ENCODE measurements at places on chromosomes 12 and 14. TPM values are rescaled to one million over a fixed set of nuclear protein-coding genes. Genes with fewer than 3 reads are reported as not detected.
A peak's percentile ranks its signal among the peaks of the same experiment; 100 is the strongest.

- DNase-seq = no peak
These were observed 150.9 kb upstream of the IGF1 start for GRCh38 chr12:102631274-102631673.

The NKX2-8 gene
- not detected for total RNA-seq

GRCh38 chr14:75165586-75166391 lies 10.6 kb downstream of the TMED10 start:
- DNase-seq = no peak

The MYO1H gene
- total RNA-seq = not detected

- no peak for DNase-seq
These were observed 12.5 kb downstream of the CKB start for GRCh38 chr14:103509864-103510723.

GRCh38 chr12:68792952-68793351 lies 15.0 kb upstream of the MDM2 start:
- no peak for DNase-seq

DNA sequence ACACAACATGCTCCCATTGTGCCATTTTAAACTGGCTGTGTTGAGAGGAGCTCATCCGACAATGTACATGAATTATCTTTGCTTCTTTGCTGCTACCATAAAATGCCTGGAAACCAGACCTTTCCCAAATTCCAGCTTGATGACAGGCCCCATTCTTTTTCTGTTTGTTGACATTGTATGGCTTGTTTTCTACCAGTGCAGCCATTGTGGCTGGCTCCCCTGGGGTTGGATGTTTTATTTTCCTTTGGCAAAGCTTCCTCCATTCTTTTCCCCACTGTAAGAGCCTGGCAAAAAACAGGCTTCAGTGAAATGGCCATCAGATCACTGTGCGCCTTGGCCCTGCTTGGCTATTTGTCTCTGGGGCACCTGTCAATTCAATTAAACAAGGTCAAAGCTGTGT lies 532.5 kb downstream of the VRK1 start:
- DNase-seq = no peak

DNA sequence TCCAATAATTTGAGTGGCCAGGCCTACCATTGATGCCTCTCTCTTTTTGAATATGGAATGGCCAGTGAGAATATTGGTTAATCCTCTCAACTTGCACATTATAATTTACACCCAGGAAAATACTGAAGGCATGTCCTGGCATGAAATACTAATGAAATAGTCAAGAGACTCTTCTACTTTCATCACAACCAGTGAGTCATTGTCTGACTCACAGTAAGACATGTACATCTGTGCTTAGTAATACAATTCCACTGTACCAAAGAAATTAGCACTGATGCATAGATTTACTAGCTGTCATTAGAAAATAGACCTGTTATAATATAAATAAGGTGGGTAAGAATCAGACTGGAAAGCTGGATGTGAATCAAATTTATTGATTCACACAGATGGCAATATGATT lies 31.6 kb downstream of the KCNC2 start:
- DNase-seq = no peak

GRCh38 chr12:94889445-94890210 lies 113.9 kb downstream of the NDUFA12 start:
- DNase-seq = no peak

- no peak for DNase-seq
These were observed 18.6 kb downstream of the APOBEC1 start for GRCh38 chr12:7647071-7647470.

- no peak for DNase-seq
These were observed 188.8 kb downstream of the EPS8 start for GRCh38 chr12:15600223-15600935.

DNA sequence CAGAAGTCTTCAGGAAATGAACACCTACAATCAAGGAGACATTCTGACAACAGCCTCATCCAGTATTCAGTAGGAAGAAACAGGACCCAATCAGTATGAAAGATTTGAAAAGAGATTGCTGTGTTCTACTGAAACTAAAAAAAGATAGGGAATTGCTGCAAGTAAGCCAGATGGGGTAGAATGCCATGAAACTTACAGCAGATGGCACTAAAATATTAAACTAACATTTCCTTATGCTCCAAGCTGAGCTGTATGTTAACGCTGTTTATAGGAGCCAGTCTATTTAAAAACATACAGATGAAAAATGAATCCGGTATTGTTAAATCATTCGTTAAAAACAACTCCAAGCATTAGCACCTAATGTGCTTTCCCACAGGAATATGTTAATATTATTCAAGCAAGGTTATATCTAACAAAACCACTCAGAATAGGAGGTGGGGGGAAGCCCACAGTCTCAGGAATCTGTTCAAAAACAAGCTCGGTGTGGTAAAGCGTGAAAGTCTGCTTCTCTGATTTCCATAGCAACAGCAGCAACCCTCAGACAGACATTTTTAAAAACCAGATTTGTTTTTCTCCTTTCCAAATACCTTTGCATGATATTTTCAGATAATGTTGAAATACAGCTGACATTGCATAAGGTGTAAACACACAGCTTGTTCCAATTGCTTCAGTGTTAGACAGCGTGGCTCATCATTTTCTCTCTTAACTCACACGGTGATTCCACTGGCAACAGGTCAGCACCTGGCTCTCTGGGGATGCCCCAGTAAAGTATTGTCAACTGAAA lies 131.4 kb upstream of the CCDC175 start:
- no peak for DNase-seq

DNA sequence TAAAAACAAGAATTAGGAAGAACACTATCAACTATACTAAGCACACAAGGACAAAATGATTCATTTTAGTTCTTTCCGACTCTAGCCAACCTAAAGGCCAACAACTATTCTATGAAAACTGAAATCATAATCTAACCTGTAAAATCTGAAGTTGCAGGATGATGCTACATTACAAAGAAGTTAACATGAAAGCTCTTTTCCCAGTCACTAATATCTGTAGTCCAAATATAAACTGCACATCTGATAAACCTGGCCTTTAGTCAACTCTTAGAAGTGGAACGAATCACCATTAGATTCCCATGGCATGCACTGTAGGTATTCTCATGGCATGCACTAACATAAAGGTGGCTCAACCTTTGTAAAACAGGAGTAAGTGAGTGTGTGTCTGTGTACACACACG lies 41.7 kb downstream of the BLTP3B start:
- no peak for DNase-seq

GRCh38 chr14:34628681-34629135 lies 1.2 kb downstream of the SNX6 start:
- DNase-seq = no peak

- no peak for DNase-seq
These were observed 182.9 kb upstream of the GRIN2B start for GRCh38 chr12:14164266-14164665.

- peak; percentile 87 for DNase-seq
These were observed 83.5 kb downstream of the SAMD4A start for GRCh38 chr14:54650331-54650958.

The GAS2L3 gene
- total RNA-seq = 5.8 TPM

DNA sequence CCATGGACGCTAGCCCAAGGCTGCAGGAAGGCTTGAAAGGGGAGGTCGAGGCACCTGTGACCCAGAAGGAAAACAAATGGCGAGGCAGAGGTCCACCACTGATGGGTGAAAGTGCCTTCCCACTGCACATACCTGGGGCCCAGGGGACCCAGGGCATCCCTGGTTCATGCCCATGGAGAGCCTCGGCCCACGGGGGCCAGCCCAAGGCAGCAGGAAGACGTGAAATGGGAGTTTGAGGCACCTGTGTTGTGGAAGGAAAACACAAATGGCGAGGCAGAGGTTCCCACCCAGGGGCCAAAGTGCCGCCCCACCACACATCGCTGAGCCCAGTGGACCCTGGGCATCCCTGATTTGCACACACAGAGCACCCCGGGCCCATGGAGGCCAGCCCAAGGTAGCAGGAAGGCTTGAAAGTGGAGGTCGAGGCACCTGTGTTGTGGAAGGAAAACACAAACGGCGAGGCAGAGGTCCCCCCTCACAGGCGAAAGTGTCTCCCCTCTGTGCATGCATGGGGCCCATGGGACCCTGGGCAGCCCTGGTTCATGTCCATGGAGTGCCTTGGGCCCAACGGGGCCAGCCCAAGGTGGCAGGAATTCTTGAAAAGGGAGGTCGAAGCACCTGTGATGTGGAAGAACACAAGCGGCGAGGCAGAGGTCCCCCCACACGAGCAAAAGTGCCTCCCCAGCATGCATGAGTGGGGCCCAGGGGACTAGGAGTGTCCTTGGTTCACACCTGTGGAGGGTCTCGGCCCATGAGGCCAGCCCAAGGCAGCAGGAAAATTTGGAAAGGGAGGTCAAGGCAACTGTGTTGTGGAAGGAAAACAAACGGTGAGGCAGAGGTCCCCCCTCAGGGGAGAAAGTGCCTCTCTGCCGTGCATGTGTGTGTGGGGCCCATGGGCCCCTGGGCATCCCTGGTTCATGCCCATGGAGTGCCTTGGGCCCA lies 383.3 kb downstream of the ALG10 start:
- peak; percentile 34 for DNase-seq

DNA sequence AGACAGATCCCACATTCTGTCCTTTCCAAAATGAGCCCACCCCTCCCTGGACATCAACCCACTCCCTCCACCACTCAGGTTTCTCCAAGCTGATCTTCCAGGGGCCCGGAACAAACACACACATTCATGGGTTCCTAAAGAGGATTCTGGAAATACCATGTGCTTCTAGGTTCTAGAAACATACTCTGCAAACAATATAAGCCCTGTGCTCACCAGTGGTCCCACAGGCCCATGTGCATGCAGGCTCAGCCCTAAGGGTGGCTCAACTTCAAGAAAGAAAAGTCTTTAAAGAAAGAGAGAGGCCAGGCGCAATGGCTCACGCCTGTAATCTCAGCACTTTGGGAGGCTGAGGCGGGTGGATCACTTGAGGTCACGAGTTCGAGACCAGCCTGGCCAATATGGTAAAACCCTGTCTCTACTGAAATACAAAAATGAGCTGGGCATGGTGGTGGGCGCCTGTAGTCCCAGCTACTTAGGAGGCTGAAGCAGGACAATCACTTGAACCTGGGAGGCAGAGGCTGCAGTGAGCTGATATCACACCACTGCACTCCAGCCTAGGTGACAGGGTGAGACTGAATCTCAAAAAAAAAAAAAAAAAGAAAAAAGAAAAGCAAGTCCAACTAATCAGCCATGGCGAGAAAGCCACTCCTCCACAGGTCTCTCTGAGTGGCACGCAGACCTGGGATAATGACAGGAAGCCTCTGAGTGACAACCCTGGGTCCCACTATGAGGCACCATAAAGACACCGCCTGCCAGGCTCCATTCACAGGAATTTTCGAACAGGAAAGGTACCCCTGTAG lies 59.5 kb upstream of the PNMA1 start:
- no peak for DNase-seq

The PLEKHD1 gene
- 0.30 TPM for total RNA-seq

- no peak for DNase-seq
These were observed 997 bp downstream of the CYP27B1 start for GRCh38 chr12:57765698-57766463.

- no peak for DNase-seq
These were observed 44.0 kb upstream of the PLBD1 start for GRCh38 chr12:14611640-14612203.

DNA sequence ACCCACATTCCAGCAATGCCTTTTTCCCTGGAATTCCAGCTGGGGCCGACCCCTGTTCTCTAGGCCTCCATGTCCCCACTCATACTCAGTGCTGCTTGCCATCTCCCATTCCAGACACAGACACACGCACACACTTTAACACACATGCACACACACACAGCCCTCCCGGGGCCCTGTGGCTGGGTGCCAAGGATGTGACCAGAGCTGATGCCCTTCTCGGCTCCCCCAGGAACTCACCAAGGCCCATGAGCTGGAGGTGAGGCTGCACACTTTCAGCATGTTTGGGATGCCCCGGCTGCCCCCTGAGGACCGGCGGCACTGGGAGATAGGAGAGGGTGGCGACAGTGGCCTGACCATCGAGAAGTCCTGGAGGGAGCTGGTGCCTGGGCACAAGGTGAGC lies 4.3 kb downstream of the PLEKHG6 start:
- DNase-seq = peak; percentile 72

GRCh38 chr12:7729746-7730145 lies 17.4 kb downstream of the CLEC4C start:
- DNase-seq = no peak

DNA sequence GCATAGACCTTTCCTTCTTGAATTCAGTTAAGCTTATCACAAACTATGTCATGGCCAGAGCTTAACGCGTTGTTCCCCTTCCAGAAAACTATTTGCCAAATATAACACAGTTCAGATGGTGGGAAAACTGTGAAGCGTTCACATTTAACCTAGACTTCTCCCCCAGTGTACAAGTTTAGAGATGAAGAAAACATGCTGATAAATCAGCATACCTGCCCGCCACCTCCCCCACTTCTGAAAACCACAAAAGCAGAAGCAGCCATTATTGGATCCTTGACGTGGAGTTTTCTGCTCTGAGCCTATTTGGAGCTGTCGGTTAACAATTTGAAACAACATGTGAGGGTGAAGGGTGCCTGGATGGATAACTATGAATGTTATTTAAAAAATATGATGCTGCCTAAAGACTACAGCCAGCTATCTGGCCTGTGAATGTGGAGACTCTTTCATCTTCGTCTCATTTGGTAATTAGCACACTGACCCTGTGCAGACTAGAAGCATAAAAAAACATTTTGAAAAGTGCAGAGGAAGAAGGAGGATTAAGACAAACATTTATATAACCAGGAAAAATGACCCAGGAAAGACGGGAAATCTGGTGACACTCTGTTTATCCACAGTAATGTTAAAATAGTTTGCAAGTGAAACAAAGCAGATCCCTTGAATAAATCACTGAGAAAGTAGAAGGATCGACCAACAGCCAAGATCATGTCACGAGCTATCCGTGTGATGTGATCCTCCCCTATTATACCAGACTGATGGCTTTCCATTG lies 408.2 kb downstream of the AEBP2 start:
- DNase-seq = no peak

The FGD4 gene
- 46.9 TPM for total RNA-seq

DNA sequence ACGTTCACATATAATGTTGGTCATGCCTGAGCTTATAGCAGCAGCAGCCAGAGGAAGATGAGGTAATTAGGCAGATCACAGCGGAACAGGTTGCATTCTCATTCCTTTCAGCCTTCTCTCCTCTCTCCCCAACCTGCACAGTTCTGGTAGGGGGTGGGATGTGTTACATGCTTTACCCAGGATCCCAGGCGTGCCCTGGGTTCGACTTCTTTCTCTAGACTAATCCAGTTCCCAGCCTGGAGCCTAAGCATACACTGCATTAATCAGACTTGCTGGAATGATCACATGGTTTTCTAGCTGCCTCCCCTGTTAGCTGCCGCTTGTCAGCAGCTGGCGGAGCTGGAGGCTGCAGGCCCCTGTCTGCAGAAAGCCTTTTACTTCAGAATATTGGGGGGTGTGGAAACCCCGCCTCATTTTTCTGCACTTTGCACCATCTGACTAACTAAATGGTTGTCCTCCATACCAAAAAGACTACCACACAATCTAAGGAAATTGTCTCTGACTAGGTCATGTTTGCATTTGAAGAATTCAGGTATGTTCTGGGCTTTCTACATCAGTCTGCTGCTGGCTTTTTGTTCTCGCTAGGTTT lies 46.0 kb upstream of the EVL start:
- DNase-seq = no peak

DNA sequence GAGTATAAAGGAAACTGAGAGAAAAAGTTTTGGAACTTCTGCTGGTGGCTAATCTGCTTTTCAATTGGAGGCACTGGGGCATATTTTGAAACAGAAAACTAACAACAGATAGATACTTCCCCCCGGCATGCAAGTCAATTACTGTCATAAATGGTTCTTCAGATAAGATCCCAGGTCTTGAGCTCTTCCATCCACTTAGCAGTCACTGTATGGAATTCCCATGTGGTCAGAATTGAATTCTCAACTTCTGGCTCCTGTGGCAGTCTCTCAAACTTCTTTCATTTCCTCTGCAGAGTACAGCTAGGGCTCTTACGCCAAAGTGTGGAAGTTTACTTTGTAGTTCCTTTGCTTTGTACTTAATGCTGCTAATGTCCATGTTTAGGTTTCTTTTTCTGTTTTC lies 452.2 kb downstream of the IPO8 start:
- DNase-seq = no peak

Data from aorta (tissue), 5 donors.